ENCODE measurements at places on chromosomes 12 and 14. TPM values are rescaled to one million over a fixed set of nuclear protein-coding genes. Genes with fewer than 3 reads are reported as not detected.

DNA sequence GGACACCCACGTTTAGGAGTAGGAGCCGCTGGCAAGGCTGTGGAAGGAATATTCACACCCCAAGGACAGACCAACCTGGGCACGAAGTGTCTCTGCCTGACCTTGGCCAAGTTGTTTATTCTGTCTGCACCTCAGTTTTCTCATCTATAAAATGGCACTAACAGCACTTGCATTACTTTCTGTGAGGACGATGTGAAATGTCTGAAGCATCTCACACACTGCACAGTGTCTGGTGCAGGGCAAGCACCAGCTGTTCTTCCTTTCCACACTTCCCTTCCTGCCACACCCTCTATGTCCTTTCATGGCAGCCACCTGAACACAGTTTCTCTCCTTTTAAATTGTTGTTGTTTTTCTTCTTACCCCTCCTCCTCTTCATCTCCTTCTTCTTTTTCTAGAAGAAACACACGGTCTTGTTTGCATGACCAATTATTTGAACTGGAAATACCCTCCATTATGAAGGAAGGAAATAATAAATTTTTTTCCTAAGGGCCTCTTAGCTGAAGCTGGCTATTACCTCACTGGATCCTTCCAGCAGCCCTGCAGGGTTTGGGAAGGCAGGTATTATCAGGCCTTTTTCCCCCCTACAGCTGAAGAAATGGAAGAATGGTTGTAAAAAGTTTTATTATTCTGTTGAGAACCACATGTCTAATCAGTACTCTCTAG is 42.9 kb upstream of the ATP23 start:
- no peak for DNase-seq

DNA sequence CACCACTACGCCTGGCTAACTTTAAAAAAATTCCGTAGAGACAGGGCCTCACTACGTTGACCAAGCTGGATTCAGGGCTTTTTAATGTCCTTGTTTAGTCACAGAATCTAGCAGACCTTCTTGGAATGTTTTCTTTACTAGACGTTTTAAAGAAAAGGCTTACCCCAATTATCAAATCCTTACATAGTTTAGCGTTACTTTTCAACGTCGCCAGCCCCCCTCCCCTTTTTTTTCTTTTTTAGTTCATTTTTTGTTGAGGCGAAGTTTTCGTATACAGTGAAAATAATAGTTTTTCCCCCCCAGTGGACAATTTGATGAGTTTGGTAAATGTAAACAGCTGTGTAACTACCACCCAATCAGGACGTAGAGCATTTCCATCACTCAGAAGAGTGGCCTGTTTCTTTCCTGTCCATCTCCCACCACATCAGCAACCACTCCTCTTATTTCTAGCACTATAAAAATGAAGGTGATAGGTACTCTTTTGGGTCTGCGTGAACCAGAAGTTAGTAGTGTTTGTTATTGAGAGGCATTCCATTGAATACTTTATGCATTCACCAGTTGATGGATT is 753 bp upstream of the DLGAP5 start:
- DNase-seq = no peak

The KRT78 gene
- not detected for total RNA-seq

DNA sequence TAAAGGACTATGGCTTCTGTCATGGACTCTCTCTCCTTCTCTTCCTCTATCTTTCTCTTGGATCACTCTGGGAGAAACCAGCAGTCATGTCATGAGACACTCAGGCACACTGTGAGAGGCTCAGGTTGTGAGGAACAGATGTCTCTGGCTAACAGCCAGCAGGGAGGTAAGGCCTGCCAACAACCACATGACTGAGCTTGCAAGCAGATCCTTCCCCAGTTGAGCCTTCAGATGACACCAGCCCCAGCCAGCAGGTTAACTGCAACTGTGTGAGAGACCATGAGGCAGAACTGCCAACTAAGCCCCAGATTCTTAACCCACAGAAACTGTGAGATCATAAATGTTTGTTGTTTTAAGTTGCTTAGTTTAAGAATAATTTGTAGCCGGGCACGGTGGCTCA is 90.6 kb downstream of the VCPKMT start:
- DNase-seq = no peak

GRCh38 chr12:67666605-67667004 is 18.1 kb downstream of the DYRK2 start:
- no peak for DNase-seq

The KRT1 gene
- 0.20 TPM for total RNA-seq

GRCh38 chr12:120798696-120799095 is 73.1 kb downstream of the ACADS start:
- DNase-seq = no peak

DNA sequence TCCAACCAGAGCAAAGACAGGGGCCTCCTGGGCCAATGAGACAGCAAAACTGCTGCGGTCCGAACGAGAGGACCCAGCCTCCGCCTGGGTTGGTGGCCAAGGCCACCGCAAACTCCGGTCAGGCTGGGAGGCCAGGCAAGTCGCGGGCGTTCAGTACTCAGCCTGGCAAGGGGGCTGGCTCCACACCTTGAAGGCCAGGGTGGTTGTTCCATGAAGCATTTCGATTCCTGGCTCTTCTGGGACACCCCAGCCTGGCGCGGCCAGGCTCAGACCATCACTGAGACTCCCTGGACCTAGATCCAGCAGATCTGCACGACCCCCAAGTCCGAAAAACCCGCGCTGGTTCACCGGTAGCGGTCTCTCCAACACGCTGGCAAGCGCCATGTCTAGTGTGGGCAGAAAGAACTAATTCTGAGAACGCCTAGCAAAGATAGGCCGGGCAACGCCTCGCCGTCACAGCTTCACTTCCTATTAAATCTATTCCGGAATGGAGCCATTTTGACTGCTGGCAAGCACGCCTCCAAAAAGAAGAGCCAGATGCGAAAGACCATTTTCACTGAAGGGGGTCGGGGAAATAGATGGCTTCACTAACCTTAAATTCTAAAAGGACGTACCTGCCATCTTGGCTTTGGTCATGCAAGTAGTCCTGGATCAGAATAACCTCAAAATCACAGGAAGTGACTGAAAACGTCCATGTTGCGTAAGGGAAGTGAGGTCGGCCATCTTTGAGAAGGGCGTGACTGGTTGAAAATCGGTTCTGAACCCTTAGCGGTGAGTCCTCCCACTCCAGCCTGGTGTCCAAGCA is at the start of gene PSMB5:
Gene PSMB5, minus strand, starts transcription at position 403 of the 805 bp plus-strand sequence. Its CDS starts 19 bp downstream, at position 384.
- DNase-seq = peak; percentile 98

All from HCT116 (cell line).